ENCODE measurements at places on chromosomes 7 and 10. TPM values are rescaled to one million over a fixed set of nuclear protein-coding genes. Genes with fewer than 3 reads are reported as not detected.

FKBP6 gene
- total RNA-seq = not detected

DNA sequence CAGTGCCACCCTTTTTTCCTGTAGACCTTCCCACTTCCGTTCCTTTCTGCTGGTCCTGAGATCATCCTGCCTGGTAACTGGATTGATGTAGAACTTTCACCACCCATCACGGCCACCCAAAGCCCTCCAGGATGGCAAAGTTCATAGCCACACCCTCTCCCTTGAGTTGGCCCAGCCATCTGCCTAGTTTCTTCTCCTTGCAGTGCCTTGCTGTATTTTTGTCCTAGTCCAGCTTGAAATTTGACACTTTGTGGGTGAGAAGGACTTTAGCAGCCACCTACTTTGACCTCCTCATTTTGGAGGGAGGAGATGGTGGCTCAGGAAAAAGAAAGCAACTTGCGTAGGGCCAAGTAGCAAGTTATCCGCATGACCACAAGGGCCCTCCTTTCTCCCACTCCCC, 140.7 kb downstream of the BUB3 start:
- no peak for DNase-seq

DNA sequence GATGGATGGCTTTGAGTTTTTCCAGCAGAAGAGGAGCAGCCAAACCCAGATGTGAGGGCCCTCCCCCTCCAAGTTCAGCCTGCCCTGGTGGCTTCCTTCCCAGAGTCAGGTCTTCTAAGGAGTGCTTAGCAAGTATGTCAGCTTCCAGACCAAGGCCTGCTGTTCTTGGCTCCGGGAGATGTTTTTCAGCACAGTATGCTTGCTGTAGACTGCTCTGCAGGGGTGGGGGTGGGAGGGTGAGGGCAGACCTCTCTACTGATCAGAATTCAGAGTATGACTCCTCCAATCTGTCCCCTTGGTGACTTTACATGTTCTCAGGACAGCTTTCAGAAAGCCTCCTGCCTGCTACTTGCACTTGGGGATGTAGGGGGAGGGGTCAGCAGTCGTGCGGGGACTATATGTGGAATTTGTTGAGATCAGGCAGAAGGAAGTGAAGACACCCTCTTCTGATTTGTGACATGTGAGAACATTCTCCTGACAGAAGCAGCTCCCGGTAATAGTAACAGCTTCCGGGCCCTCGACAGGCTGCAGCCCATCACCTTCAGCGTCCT, 516.4 kb upstream of the ZMIZ1 start:
- no peak for DNase-seq

DNA sequence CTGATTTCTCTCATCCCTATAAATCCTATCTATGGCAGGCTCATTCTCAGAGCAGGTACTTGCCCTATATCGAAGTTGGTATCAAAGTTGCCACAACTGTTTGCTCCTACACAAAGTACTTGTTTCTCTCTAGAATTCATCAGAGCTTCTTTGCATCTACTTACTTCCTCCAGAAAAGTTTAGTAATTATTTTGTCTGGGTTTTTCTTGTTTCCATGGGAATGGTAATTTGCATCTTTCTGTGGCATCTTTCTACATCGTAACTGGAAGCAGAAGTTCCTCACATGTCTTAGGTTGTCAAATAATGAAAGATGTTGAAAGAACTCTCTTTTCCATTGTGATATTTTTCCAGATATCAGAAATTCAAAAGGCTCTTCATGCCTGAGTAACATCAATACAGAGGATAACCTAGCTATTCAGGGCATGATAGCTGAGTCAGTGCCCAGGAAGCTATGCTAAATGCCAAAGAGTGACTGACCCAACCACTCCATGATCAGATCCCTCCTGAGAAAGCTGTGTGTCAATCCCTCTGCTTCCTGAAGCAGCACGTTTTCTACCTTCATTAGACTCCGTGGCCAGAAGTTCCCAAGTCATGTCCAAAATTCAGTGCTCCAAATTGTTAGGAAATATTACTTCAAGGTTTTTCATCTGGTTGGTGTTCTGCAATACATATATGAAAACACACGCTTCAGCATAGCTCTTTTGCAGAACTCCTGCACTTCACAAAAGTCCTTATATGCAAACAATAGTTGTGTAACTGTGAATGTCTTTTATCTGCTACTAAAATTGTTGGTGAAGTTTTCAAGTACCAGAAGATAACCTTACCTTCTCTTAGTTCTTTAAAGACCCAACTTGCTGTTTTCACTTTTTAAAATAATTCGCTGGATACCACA, 216.5 kb downstream of the VTI1A start:
- no peak for DNase-seq

- no peak for DNase-seq
Measured at GRCh38 chr10:47169581-47169980, 130.4 kb upstream of the GDF10 start.

GRCh38 chr7:14938181-14938580, 35.6 kb upstream of the DGKB start:
- no peak for DNase-seq

- DNase-seq = no peak
Measured at GRCh38 chr7:2107386-2108070, 125.2 kb downstream of the MAD1L1 start.

HPSE2 gene
- total RNA-seq = 0.20 TPM

DNA sequence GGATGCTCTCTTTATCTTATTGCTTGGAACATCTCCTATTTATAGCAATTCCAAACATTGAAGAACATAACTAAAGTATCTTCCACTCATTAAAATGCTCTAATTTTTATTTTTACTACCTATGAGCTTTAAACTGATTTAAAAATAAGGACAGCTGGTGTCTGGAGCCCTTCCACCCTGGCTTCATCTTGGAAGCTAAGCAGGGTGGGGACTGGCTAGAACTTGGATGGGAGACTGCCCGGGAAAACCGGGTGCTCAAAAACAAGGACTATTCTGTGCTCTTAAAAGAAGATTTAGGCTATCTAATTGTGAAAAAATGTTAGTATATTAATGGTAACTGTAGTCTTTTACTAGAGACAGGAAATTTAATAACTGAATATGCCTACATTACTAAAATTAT, 69.2 kb downstream of the ARMC3 start:
- peak; percentile 55 for DNase-seq

- no peak for DNase-seq
Measured at GRCh38 chr10:109587366-109587765, 335.9 kb downstream of the XPNPEP1 start.

GRCh38 chr10:74419491-74419951, 268.5 kb downstream of the ADK start:
- no peak for DNase-seq

DNA sequence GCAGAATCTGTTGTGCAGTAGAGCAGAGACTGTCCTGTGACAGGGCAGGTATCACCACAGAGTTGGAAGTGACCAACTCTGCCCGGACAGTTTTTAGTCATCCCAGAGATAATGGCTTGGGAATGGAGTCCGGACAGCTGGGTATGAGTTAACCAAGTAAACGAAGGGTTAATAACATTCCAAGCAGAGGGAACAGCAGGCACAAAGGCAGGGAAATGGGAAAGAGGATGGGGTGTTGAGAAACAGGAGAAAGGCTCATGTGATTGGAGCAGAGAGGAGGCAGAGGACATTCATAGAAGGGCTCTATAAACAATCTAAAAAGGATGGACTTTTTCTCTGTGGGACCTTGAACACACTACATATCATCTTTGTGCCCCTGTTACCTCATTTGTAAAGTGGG, 132.2 kb upstream of the YAE1 start:
- no peak for DNase-seq

DNA sequence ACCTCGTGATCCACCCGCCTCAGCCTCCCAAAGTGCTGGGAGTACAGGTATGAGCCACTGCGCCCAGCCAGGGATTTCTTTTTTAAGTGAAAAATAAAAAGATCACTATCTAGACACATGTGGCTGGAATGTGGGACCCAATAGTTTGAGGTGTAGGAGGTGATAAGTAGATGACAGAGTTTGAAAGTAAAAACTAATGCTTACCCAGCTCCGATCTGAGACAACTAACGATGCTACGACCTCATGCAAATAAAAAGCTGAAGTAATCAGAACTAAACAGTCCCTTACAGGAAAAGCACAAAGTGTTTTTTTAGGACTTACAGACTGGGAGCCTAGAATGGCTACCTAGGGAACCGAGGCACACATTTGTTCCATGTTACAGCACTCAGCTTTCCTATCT, 23.0 kb downstream of the PCGF6 start:
- no peak for DNase-seq

- DNase-seq = no peak
Measured at GRCh38 chr7:5339955-5340354, 57.2 kb downstream of the SLC29A4 start.

DNA sequence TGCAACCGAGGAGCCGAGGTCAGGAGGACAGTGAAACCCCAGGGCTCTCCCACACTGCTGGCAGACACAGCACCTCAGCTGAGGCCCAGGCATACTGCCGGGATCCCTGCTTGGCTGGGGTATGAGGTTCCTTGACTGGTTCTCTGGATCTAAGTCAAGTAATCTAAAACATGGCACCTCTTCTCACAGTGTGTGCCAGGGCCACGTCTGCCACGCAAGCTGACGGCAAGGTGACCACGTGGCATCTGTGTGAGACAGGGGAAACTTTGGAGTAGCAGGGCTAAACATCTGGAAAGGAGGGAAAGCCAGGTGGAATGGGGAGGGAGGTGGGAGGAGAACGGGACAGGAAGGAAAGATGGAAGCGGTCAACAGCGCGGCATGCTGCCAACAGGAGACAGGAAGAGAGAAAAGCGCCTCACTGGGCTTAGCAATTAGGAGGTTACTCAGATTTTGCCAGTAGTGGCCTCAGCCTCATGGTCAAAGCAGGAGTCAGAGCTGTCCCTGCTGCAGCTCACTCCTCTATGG, 103.7 kb downstream of the CXCL12 start:
- no peak for DNase-seq

VIPR2 gene
- 1.6 TPM for total RNA-seq

GRCh38 chr10:78584266-78584665, 484.5 kb upstream of the ZMIZ1 start:
- peak; percentile 18 for DNase-seq

PCDH15 gene
- total RNA-seq = 0.61 TPM

DNA sequence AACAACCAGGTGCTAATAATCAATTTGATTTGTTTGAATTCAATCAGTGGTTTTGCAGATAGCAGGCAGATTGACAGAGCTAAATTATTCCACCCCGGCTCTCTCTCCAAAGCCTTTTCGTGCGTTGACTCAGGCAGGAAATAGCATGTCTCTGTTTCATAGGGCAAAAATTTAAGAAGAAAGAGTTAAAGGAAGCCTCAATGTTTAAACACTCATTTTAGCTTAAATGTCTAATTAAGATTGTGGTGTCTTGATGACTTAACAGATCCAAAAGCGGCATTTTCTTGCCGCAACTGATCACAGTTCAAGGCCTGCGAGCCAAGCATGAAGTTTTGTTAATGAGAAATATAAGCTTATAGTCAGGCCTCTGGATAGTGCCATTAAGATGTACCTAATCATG, 1051.1 kb upstream of the AUTS2 start:
- DNase-seq = no peak

GRCh38 chr7:114416129-114416990, 1.7 kb downstream of the FOXP2 start:
- DNase-seq = no peak

- DNase-seq = no peak
Measured at GRCh38 chr7:39838326-39838725, 111.7 kb upstream of the CDK13 start.

SNX10 gene
- total RNA-seq = 9.6 TPM

GRCh38 chr7:157874870-157875229, 538.0 kb downstream of the DNAJB6 start:
- DNase-seq = no peak

DNA sequence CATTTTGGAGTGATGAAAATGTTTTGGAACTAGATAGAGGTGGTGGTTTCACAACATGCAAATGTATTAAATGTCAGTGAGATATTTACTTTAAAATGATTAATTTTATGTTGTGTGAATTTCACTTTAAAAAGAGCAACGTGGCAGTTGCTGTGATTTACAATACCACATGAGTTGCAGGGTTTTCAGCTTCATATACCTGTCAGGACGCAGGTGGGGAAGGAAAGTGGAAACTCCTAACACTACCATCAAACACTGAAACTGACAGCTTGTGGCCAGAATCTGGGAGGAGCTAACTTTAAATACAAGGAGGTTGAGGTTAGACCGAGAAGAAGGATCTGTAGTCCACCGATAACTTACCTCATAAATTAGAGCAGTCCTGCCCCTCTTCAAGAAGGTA, 168.9 kb upstream of the TMEM72 start:
- DNase-seq = no peak

DNA sequence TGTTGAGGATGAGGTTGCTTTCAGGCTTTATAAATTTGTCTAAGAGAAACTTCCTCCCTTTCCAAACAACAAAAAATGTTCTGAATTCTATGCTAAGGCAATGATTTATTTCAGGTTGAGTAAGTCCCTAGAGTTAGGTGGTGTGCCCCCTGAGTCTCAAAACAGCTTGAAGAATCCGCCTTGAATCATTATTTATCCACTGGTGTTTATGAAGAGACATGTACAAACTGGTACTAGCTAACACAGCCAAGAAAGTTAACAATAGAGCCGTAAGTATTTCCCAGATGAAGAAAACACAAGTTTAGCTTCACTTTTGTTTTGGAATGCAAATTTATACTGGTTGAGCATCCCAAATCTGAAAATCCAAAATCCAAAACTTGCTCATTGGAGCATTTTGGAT, 66.2 kb upstream of the SRPK2 start:
- no peak for DNase-seq

DNA sequence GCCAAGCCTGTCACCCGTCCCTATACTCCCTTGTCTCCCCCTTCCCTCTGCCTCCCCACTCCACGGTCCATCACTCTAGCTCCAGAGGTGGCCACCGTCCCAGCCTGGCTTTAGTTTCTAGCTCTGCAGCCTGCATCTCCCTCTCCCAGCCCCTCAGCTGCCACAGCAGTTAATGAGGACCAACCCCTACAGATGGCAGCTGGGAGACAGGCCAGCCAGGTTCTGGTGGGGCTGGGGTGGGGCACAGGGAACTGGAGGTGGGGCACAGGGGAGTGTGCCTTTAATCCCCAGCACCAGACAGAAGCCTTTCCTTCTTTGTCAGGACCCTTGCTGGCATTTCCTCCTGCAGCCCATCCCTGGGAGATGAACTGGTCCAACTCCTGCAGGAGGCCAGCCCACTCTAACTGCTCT, 21.1 kb downstream of the UNC5B start:
- no peak for DNase-seq

- no peak for DNase-seq
Measured at GRCh38 chr10:60989400-60989876, 45.5 kb upstream of the RHOBTB1 start.

DNA sequence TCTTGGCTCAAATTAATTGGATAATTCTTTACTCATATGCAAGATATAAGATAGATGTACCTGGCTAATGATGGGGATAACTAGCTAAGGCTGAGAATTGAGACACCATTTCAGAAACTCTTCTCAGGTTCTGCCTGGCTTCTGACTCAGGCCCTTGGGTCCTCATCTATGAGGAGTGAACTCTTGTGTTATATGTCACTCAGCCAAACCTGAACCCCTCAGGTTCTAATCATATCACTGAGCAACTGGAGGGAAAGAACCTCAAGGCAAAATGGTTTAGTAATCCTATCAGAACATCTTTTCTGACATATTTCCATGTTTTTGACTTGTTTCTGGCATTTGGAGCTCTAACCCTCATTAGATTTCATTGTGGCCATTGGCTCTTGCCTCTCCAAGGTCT, 100.4 kb downstream of the CPED1 start:
- no peak for DNase-seq

Measured in H9 (cell line).